ENCODE measurements at places on chromosomes 13 and 19.
A peak's percentile ranks its signal among the peaks of the same experiment; 100 is the strongest.

DNA sequence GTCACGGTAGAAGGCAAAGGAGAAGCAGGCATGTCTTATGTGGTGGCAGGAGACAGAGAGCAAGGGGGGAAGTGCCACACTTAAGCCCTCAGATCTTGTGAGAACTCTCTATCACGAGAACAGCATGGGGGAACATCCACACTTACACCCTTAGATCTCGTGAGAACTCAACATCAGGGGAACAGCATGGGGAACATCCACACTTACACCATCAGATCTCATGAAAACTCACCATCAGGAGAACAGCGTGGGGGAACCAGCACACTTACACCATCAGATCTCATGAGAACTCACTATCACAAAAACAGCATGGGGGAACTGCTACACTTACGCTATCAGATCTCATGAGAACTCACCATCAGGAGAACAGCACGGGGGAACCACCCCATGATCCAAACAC lies 445.0 kb downstream of the MYO16 start:
- DNase-seq = no peak

GRCh38 chr13:39590466-39591036 lies 12.4 kb downstream of the LHFPL6 start:
- DNase-seq = no peak

DNA sequence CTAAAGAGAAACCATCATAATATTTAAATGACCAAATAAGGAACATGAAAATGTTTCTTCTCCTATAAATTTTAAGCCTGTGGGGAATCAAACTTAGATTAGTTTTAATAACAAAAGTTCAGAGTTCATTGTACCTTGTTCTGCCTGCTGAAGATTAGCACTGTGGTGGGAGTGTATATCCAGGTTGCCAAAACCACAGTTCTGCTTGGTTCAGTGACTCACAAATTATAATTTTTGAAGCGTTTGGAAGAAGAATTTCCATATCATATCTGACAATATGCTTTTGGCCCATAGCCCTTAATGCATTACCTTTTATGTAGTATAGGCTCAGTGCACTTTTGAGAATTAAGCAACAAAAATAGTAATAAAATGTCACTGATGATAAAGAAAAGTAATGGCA lies 545.2 kb downstream of the GPC6 start:
- peak; percentile 59 for DNase-seq

DNA sequence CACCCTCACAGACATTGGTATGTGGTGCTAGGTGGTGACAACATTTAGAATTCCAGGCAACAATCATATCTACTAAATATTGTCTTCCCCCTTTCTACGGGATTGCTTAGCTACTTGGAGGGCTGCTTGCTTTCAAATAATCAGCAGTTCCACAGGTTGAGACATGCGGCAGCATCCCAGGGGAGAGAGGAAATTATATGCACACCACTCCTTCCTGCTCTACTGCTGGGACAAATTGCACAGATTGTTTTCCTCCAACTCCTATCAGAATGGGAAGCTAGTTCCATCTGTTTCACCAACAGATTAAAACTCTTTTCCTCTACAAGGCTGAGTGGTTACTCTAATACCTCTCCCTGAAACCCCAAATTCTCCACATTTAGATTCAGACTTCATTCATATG lies 275.4 kb downstream of the DNAJC15 start:
- no peak for DNase-seq

- peak; percentile 63 for DNase-seq
Observed at GRCh38 chr13:99577934-99578917, 77.0 kb downstream of the TM9SF2 start.

- DNase-seq = peak; percentile 43
Observed at GRCh38 chr13:62119739-62120700, 704.4 kb upstream of the PCDH20 start.

GRCh38 chr19:29308977-29309590 lies 96.1 kb upstream of the UQCRFS1 start:
- no peak for DNase-seq

- peak; percentile 98 for DNase-seq
Observed at GRCh38 chr19:2627319-2627829, 75.1 kb downstream of the GNG7 start.

GRCh38 chr19:2469102-2469914 lies 6.6 kb upstream of the GADD45B start:
- peak; percentile 61 for DNase-seq

DNA sequence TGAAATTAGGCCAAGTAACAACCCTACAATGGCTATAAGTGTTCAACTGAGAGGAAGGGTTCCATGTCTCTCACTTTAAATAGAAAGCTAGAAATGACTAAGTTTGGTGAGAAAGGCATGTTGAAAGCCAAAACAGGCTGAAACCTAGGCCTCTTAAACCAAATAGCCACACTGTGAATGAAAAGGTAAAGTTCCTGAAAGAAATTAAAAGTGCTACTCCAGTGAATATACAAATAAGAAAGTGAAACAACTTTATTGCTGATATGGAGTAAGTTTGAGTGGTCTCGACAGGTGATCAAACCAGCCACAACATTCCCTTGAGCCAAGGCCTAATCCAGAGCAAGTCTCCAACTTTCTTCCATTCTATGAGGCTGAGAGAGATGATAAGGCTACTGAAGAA lies 209.6 kb downstream of the KLF12 start:
- no peak for DNase-seq

- DNase-seq = peak; percentile 78
Observed at GRCh38 chr13:93963266-93964145, 516.0 kb downstream of the DCT start.

DNA sequence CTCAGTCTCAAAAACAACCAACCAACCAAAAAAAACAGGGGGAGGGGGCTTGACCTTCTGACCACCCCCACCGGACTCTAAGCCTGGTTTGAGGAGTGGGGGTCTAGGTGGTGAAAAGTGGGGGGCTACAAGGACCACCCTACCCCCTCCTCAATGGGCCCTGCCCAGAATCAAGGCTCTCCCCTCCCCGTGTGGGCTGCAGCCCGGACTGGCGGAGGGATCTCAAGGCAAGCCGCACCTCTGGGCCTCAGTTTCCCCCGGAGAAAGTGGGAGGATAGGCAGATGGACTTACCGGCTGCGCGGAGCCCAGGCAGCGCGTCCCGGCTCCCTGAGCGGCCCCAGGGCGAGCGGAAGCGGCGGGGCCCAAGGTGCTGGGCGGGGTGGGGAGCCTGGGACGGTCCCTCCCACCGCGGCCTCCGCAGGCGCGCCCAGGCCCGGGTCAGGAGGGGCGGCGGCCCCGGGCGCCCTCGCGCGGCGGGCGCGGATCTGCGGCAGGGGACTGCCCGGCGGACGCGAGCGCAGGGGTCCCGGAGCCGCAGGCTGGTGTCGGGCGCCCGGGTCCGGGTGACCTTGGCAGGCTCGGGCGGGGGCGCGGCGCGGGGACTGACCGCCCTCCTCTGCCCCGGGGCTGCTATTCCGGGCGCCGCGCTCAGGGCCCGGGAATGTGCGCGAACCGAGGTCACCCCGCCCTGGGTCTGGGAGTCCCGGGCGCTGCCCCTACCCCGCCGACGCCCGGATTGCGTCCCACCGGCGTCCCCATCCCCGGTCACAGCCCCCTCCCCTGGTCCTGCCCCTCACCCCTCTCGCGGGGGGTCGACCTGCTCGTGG lies at the start of gene ADAMTSL5:
Gene ADAMTSL5, minus strand, starts transcription at position 349 of the 828 bp plus-strand sequence. CDS start 2,076 bp downstream, outside the sequence.
- peak; percentile 19 for DNase-seq

GRCh38 chr13:40158218-40158617 lies 502.8 kb downstream of the COG6 start:
- no peak for DNase-seq

- no peak for DNase-seq
Observed at GRCh38 chr19:40216013-40216776, 2.0 kb downstream of the TTC9B start.

DNA sequence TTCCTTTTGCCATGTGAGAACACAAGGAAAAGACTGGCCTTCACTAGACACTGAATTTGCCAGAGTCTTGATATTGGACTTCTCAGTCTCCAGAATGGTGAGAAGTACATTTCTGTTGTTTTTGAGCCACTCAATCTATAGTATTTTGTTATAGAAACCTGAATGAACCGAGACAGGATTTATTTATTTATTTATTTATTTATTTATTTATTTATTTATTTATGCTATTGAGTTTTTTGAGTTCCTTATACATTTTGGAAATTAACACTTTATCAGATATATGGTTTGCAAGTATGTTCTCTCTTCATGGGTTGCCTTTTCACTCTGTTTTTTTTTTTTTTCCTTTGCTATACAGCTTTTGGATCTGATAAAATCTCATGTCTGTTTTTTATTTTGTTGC lies 319.0 kb upstream of the PCDH20 start:
- DNase-seq = no peak

- no peak for DNase-seq
Observed at GRCh38 chr13:31129419-31129818, 32.3 kb downstream of the HSPH1 start.

GRCh38 chr13:44695520-44695919 lies 119.4 kb upstream of the TSC22D1 start:
- DNase-seq = no peak

- DNase-seq = no peak
Observed at GRCh38 chr13:64413529-64413928, 2816.6 kb downstream of the PCDH9 start.

- no peak for DNase-seq
Observed at GRCh38 chr19:10876459-10877240, 5.3 kb downstream of the CARM1 start.

DNA sequence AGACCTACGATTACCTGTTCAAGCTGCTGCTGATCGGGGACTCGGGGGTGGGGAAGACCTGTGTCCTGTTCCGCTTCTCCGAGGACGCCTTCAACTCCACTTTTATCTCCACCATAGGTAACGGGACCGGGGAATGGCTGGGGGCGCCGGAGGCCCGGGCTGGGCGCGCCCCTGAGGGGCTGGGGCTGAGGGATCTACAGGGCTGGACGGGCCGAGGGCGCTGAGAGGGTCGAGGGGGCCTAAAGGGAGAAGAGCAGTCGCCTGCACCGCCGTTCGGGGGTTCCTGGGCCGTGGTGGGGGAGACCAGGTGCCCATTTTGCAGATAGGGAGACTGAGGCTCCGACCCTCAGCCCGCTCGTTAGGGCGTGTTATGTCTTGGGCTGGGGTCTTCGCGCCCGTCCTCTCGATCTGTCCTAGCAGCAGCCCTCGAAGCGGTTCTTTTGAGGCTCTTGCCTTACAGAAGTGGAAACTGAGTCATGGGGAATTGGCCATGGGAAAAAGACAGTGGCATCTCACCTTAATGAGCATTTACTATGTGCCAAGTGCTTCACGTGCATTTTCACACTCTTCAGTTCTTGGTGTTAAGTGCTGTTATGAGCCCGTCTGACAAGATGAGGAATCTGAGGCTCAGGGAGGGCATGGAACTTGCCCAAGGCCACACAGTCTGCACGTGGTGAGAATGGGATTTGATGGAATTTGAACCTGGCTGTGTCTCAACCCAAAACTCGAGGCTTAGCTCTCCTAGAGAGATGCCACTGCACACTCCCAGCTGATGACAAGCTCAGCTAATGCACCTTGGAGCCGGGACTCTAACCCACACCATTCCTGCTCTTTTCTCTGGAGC lies 442 bp downstream of the RAB8A start:
- no peak for DNase-seq

- no peak for DNase-seq
Observed at GRCh38 chr13:54232700-54233099, 1204.1 kb downstream of the OLFM4 start.

DNA sequence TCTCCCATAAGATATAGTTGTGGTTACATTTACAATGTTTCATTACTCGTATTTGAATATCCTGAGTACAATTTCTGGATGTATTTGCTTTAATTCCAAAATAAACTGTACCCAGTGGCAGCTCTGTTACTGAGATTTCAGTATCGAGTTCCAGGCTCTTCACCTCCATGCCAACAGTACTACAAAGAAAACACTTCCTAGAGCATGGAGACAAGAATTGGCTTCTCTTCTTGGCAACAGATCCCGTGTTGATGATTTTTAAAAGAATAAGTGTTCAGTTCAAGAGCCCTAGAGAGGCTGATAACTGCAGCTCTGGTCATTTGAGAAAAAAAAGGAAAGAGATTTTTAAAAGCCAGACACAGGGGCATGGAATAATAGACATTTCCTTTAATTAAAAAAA lies 302.8 kb downstream of the EFNB2 start:
- no peak for DNase-seq

DNA sequence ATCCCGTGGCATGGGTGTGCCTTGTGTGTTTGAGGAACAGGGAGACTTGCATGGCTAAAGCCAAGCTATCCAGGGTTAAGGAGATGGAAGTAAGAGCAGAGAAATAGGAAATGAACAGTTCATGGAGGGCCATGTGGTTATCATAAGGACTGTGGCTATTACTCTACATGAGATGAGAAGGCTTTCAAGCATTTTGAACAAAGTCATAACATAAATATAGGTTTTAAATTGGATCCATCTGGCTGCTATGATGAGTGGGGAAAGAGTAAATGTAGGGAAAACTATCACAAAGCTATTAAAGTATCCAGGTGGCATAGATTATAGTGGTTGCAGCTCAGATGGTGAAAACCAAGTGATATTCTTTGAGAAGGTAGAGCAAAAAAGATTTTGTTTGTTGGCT lies 184.1 kb downstream of the PCDH17 start:
- DNase-seq = no peak

- no peak for DNase-seq
Observed at GRCh38 chr13:110653271-110653670, 37.9 kb downstream of the NAXD start.

GRCh38 chr13:19927117-19927748 lies 31.3 kb upstream of the ZMYM2 start:
- DNase-seq = peak; percentile 65

GRCh38 chr13:61029064-61029463 lies 386.6 kb downstream of the PCDH20 start:
- no peak for DNase-seq

- peak; percentile 12 for DNase-seq
Observed at GRCh38 chr19:35509018-35509652, 4.3 kb downstream of the DMKN start.

DNA sequence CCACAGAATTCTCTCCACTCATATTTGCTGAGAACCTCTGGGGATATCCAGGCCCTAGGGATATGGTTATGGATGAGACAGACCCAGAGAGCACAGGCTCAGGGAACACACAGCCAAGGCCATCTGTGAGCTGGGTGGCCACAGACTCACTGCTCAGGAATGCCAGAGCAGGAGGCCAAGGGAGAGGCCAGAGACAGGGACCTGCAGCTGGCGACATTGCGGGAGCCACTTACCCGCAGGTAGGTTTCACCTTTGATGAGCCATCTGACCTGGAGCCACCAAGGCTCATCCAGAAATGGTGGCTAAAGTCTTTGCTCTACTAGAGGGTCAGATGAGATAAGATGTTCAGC lies 29.4 kb downstream of the CCNE1 start:
- peak; percentile 7 for DNase-seq

- peak; percentile 25 for DNase-seq
Observed at GRCh38 chr13:32676242-32676641, 90.0 kb downstream of the PDS5B start.

- DNase-seq = peak; percentile 93
Observed at GRCh38 chr13:65063753-65064152, 2166.4 kb downstream of the PCDH9 start.

DNA sequence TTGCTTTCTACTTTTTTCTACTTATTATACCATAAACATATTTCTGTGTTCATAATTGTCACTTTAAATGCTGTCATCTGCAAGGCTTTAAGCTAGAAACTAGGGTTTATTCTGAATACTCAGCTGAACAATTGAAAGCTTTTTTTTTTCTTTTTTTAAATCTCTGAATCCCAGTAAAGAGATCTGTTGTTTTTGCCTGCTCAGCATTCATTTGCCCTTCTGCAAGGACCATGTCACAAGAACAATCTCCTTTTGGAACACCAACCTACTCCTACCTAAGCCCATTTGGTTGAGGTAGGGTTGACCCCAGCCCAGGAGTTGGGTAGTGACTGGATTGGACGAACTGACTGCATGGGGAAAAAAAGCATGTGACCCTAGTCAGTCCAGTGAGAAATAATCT lies 92.6 kb downstream of the MZT1 start:
- DNase-seq = no peak

- DNase-seq = no peak
Observed at GRCh38 chr13:95707035-95707434, 30.1 kb downstream of the DNAJC3 start.
